GM23248 (cell line): ENCODE measurements at places on chromosomes 12 and 14.

DNA sequence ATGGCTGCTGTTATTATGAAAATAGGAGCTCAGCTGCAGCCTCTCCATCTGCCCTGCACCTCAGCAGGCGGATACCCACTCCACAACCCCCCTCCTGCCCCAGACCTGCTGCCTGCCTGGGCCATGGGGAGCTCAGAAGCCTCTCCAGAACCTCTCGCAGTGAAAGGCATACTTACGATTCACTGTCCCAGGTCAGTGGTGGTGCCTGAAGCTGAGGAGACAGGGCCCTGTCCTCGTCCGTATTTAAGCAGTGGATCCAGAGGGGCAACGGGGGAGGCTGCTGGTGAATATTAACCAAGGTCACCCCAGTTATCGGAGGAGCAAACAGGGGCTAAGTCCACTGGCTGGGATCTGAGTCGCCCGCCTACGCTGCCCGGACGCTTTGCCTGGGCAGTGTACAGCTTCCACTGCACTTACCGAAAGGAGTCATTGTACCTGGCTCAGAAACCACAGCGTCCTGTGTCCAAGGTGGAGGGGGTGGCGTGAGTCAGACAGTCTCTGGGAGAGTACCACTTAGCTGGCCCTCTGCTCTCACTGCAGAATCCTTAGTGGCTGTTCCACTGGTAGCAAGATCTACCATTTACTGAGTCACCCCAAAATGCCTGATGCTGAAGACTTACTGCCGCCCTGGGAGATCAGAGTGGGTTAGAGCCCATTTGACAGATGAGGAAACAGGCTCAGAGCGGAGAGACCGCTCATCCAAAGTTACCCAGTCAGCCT is at the start of gene SERPINA1:
Gene SERPINA1, minus strand, starts transcription at position 219 of the 720 bp plus-strand sequence. CDS start 5,365 bp downstream, outside the sequence.
- peak; percentile 42 for DNase-seq

DNA sequence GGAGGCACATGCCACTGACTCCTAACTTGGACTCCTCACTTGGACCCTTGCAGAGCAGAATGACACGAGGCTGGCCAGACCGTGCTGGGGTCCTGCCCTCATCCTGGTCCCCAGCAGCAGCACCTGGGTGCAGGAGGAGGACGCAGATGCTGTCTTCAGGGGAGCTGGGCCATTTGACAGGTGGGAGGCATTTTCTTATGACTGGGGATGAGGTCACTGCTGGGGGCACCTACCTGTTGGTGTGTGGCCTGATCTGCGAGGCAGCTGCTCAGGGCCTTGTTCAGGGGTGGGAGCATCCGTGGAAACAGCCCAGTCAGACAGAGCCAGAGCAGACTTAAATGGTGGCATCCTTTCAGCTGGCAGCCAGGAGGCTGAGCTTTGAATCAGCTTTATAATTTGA is 57.3 kb downstream of the CACNA1C start:
- DNase-seq = no peak

GRCh38 chr12:122983789-122984515 is 3.5 kb downstream of the ARL6IP4 start:
- DNase-seq = no peak

DNA sequence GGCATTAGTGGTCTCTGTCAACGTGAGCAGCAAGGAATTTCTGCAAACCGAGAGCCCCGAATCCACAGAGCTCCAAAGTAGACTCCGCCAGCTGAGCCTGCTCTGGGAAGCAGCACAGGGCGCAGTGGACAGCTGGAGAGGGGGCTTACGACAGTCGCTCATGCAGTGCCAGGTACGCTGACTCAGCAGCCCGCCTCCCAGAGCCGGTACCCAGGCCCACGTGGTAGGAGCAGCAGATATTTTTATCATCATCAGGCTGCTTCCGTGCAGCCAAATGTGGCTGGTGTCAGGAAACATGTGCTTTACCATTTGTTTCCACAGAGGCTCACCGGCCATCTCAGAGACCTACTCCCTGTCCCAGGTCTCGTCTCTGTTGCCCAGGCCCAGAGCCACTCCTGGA is 73.7 kb downstream of the ESR2 start:
- DNase-seq = no peak

DNA sequence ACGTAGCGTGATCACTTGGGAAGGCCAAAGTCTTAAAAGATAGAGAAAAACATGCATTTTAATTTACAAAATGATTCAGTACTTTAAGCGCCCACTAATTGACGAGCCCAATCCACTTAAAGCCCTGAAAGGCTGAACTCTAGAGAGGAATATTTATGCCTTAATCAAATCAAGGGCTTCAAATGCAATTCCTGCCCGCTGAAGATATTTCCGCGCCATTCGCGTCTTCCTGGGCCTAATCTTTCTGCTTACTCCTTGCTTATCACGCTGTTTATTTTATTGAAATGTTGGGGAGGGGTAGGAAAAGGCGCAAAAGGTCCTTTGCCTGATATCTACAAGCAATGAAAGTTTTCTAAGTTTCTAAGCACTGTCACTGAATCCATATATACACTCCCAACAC is 4.0 kb downstream of the TBX3 start:
- DNase-seq = peak; percentile 47

DNA sequence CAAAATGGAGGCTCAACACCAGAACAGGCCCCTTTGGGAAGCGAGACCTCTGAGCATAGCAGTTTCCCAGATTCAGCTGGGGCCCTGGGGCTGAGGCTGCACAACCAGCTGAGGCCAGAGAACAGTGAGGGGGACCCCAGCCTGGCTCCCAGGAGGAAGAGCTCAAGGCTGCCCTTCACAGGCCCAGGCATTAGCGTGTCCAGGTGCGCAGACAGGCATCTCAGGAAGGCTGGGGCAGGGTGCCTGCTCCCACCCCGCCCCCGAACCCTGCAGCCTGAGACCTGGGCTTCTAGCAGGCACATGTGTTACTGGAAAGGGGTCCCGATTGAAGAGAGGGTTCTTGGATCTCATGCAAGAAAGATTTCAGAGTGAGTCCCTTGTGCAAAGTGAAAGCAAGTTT is 27.2 kb downstream of the CALM1 start:
- DNase-seq = no peak

DNA sequence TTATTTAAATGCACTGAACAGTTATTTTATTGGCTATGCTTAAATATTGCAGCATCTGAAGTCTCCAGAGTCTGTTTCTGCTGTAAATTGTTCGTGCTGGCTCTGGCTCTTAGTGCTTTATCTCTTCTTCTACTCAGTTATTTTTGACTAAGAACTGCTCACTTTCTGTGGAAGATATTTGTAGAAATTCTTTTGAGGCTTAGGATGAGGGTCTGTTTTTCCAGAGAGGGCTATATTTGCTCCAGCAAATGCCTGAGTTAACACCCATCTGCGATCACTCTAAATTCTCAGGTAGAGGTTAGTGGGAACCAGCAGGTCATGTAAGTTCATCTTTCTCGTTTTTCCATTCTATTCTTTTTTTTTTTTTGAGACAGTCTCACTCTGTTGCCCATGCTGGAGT is 71.1 kb downstream of the ARL6IP4 start:
- DNase-seq = no peak

- DNase-seq = peak; percentile 61
Observed at GRCh38 chr14:50766338-50766886, 64.5 kb downstream of the NIN start.

GRCh38 chr12:30144777-30145683 is 361.3 kb upstream of the TMTC1 start:
- no peak for DNase-seq

DNA sequence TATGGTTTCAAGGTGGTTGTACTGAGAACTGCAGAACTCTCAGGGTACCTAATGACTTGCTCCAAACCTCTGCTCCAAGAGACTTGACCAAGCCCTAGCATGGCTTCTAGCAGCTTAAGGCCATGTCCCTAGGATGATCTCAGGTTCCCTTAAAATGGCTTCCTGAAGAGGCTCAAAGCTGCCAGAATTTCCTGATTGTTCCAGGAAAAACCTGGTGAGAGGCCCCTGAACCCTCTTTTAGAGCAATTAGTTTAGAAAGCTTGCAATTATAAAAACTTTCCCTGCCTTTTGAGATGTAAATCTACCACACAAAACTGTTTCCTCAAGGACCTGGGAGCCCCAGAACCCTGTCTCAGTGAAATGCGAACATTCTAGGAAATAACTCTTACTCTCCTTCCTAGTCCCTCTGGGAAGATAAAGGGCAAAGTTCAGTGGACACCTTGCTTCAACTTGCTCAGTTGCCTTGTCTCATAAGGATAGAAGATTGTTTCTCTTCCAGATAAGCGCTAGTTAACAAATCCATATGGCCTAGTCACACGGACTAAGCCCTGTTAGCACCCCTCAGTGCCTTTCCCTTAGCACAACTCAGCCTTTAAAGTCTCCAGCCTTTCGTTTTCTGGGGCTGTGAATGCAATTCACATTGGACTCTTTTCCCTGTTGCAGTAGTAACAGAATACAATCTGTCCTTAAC is 2.5 kb downstream of the CMAS start:
- no peak for DNase-seq

- no peak for DNase-seq
Observed at GRCh38 chr14:40003773-40004172, 571.5 kb upstream of the FBXO33 start.

- no peak for DNase-seq
Observed at GRCh38 chr12:14431975-14432374, 66.5 kb downstream of the ATF7IP start.

DNA sequence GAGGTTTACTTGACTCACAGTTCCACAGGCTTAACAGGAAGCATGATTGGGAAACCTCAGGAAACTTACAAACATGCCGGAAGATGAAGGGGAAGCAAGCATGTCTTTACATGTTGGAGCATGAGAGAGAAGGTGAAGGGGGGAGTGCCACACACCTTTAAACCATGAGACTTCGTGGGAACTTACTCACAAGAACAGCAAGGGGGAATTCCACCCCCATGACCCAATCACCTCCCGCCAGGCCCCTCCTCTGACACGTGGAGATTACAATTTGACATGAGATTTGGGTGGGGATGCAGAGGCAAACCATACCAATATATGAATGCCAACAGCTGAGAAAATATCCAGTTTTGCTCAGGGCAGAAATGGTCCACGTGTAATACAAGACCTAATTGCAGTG is 518.6 kb downstream of the VRK1 start:
- DNase-seq = no peak

GRCh38 chr12:85820101-85820500 is 16.1 kb downstream of the RASSF9 start:
- DNase-seq = peak; percentile 25

GRCh38 chr14:105864116-105864515 is 337.7 kb downstream of the TMEM121 start:
- no peak for DNase-seq

DNA sequence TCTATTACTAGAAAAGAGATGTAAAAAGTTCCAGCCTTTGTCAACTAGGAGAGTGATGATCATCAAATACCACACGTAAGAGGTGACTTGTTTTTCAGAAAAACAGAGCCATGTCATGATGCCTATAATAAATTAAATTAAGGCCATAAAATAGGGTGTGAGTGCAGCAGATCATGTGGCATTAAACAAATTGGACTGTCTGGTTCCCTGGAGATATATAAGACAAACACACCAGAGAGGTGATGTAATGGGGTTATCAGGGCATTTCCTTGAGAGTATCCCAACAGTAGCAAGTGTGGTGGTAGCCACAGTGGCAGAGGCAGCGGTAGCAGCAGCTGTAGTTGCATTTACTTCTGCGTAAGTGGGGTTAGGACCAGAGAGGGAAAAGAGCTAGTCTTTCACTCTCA is 14.6 kb upstream of the GALNT6 start:
- DNase-seq = no peak

- DNase-seq = no peak
Observed at GRCh38 chr14:104184911-104185499, 46.6 kb downstream of the KIF26A start.

- DNase-seq = no peak
Observed at GRCh38 chr14:31122921-31123320, 84.7 kb downstream of the HECTD1 start.
